Femur (tissue), 1 donor: ENCODE measurements at places on chromosomes 2 and 18.
A peak's percentile ranks its signal among the peaks of the same experiment; 100 is the strongest.

DNA sequence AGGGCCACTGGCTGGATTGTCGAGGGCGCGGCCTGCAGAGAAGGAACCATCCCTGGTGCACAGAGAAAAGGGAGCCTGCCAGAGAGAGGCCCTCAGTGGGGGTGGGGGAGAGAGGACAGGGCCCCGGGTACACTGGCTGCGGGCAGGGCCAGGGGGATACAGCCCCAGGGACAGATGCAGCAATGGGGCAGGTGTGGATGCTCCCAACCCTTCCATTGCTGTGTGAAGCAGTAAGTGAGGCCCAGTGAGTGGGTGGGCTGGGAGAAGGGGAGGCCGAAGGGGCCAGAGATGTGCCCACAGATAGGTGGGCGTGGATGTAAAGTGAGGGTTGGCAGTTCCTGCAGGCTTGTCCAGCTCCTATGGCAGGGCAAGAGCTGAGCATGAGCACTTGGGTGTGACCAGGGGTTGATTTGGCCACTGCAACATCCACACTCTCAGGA is 7.4 kb downstream of the AGXT start:
- DNase-seq: no peak

DNA sequence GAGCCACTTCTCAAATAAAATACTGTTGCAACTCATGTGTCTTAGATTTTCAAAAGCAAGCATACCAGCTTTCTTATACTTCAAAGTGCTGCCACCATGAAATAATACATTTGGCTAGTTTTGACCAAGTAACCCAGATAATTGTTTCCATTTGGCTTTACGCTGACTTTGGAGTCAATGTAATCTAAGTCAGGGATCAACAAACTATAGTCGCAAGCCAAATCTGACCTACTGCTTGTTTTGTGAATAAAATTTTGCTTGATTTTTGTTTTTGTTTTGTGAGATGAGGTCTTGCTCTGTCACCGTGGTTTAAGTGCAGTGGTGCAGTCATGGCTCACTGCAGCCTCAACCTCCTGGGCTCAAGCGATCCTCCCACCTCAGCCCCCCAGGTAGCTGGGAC is 65.0 kb downstream of the OXER1 start:
- no peak for DNase-seq

GRCh38 chr2:46650556-46651001 is 171.2 kb downstream of the TMEM247 start:
- peak; percentile 83 for DNase-seq

DNA sequence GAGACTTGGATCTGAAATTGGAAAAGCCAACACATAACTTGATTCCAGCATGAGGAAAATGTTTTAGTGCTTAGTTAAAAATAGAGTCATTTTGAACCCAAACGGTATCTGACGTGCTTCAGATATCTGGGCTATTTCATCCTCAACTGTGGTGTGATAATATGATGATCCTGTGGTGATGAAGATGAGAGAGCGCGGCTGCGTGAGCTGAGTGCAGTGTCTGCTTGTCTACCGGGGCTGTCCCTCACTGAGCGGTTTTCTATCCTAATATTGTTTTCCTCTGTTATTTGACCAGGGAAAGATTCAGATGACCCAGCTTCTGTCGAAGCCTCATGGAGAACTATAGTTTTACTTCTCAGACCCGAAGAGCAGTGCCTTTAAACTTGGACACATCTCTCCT is 5.8 kb downstream of the TWIST2 start:
- no peak for DNase-seq

- no peak for DNase-seq
Observed at GRCh38 chr2:124875627-124876244, 850.6 kb downstream of the CNTNAP5 start.

GRCh38 chr2:63872571-63873328 is 31.1 kb downstream of the UGP2 start:
- no peak for DNase-seq

- DNase-seq: peak; percentile 75
Observed at GRCh38 chr2:160207804-160208654, 8.0 kb upstream of the ITGB6 start.

- DNase-seq: no peak
Observed at GRCh38 chr2:164554487-164554886, 66.8 kb downstream of the GRB14 start.

GRCh38 chr2:27185331-27186026 is 26.4 kb upstream of the ATRAID start:
- DNase-seq: no peak

- no peak for DNase-seq
Observed at GRCh38 chr18:7576685-7577084, 9.6 kb downstream of the PTPRM start.

- DNase-seq: no peak
Observed at GRCh38 chr2:150482111-150482510, 5.4 kb downstream of the RND3 start.

DNA sequence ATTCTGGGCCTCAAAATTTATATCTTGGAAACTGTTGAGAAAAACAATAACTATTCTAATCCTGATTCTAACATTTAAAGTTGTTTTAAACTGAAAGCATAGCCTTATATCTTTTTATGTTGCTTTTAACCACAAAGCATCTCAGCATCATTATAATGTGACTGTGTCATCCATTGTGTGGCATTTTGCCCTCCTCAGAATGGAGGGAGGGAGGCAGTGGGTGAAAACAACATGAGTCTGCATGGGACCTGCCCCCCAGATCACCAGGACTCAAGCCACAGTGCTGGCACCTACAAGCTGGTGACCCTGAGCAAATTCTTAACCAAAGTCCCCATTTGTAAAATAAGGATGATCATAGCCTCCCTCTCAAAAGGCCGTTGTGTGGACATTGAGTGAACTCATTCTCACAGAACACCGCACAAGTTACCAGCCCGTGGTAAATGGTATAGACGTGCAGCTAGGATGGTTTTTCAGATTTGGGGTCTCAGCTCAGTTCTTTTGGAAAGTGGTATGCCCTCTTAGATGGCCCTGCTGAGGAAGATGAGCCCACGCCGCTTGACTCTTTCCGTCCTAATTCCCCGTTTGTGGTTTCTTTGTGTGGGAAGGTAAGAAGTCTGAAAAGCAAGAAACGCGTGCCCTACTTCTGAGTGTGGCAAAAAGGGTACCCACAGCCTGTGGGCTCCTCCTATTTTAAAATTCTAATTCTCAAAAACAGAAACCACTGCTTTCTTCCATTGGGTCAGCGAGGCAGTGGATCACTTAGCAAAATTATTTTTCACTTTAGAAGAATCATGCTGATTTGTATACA is 305.0 kb upstream of the ID2 start:
- no peak for DNase-seq

DNA sequence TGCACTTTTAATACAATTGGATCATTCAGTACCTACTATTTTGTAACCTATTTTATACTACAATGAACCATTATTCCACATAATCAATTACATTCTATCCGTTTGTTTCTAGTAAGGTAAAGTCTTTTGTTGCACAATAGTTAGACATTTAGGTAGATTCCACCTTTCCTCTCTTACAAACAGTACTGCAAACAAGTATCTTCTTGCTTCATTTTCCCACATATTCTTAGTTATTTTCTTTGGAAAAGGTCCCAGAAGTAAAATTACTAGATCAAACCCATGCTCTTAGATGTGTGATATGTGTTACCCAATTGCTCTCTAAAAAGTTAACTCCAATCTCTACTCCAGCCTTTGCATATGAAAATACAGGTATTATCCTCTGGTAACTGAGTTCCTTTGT is 49.6 kb downstream of the SPIRE1 start:
- DNase-seq: no peak

DNA sequence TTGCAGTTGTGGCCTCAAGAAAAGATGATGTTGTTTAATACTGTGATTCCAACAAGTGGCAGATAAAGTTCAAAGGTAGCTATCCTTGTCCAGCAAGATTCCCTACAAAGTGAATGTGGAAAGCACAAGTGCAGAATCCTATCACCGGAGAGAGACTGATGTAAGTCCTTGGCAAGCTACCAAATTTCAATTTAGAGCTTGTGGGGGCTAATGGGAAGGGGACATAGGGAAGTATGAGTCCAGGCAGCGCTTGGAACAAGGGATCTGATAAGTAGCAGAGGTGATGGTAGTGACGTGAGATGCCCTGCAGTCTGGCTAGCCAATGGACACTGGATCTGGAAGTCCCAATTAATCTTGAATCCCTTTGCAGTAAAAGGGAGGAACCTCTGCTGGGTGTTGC is 165.2 kb upstream of the DTNA start:
- DNase-seq: no peak

DNA sequence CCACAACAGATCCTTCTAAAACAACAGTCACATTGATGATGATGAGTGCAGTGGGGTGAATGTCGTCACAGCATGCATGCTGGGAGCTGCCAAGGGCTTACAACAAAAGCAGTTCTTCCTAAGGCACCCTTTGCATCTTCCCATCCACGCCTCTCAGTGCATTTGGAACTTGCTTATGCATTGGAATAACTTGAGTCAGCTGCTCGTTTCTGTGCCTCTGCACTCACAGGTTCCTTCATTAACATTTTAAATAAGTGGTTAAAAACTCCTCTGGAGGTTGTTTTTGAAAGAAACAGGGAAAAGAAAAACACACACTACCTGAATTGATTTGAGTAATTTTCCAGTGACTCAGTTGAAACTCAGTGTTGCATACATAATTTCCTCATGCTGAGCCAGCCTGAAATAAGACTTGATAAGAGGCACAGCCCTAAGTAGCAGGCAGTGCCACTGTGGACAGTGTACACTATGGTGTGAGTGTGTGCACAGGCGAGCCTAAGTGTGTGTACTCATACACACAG is 46.8 kb upstream of the TRIM43B start:
- no peak for DNase-seq

DNA sequence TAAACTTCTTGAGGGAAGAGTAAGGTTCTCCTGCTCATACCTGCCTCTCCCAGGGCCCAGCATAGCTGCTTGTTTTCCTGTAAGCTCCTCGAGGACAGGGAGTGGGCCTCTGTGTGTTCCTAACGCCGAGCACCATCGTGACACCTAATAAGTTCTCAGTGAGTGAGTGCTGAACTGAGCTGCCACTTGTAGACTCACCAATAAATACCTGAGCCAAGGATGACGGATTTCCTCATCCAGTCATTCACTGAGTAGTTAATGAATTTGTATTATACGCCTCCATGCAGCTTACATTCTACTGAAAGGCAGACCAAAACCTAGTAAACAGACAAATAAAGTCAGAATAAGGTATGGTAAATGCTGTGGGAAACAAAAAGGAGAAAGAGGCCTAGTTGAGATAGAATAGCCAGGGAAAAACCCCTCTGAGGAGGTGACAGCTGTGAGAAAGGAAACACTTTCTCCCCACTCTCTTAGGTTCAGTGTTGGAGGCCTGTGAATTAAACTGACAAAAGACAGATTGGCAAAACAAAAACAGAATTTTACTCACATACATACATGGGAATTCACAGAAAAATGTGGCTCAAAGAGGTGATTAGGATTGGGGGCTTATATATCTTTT is 138.6 kb downstream of the B3GNT2 start:
- DNase-seq: no peak

- DNase-seq: no peak
Observed at GRCh38 chr2:150591496-150592285, 104.2 kb upstream of the RND3 start.

DNA sequence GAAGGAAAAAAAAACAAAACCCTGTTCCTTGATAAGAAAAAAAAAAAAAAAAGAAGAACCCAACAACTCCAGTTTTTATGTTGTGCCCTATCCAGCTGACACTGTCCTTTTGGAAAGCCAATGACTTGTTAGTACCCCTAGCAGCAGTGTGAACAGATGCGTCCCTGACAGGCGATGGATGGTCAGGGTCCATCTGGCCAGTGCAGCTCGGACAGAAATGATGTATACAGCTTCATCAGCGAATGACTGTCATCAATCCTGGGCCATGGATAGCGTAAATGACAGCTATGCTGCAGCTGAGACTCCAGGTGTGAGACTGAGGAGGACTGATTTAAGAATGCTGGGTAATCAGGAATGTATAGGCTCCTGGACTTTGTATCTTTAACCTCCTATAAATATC is 318.8 kb upstream of the FIGN start:
- no peak for DNase-seq

DNA sequence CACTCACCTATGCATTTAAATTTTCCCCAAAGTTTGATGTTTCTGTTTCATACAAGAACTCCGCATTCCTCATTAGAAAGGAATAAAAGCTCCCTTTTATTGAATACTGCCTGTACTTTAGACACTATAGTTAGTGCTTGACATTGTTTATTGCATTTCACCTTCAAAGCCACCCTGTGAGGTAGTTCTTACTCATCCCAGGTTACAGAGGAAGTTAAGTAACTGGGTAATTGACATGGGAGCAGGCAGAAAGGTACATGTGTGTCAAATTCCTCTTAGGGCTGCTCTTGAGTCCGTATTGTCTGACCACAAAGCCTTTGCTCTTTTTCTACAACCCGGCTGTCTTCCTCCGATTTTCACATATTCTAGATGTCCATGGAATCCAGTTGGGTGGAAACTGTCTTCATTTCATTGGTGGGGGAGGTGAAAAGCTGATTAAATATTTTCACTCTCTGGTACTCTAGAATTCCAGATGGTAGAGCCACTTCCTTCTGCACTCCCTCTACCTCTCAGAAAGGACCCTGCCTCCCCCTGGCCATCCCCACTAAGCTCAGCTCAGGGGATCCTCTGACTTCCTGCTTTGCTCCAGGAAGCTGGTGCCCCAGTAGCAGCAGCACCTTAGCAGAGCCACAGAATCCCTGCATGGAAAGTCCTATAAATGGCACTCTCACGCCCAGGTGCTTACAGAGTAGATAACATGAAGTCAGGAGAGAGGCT is 319.2 kb downstream of the LRATD1 start:
- no peak for DNase-seq
